ENCODE measurements at places on chromosomes 4 and X. TPM values are rescaled to one million over a fixed set of nuclear protein-coding genes. Genes with fewer than 3 reads are reported as not detected.

CLRN2 gene
- not detected for total RNA-seq

PAGE1 gene
- total RNA-seq = not detected

CLTRN gene
- total RNA-seq = not detected

F8A2 gene
- 1.2 TPM for total RNA-seq

SRPK3 gene
- total RNA-seq = not detected

PDE6B gene
- total RNA-seq = 0.27 TPM

NLGN3 gene
- total RNA-seq = not detected

ANXA3 gene
- total RNA-seq = 27.5 TPM

FGA gene
- total RNA-seq = not detected

TLR6 gene
- total RNA-seq = 3.1 TPM

LANCL3 gene
- total RNA-seq = 0.28 TPM

IRAK1 gene
- 131 TPM for total RNA-seq

PLP1 gene
- 2.6 TPM for total RNA-seq

TCEAL6 gene
- total RNA-seq = not detected

CT45A5 gene
- total RNA-seq = not detected

GLOD5 gene
- total RNA-seq = not detected

CPXCR1 gene
- total RNA-seq = not detected

VEGFC gene
- total RNA-seq = 3.8 TPM

SPANXB1 gene
- total RNA-seq = not detected

CCDC110 gene
- 0.88 TPM for total RNA-seq

P2RY8 gene
- total RNA-seq = 1.7 TPM

ADAMTS3 gene
- 0.54 TPM for total RNA-seq

IL1RAPL1 gene
- not detected for total RNA-seq

RRH gene
- not detected for total RNA-seq

CXorf51B gene
- not detected for total RNA-seq

TMEM31 gene
- not detected for total RNA-seq

All from Peyer's patch (tissue), 4 donors.